ENCODE measurements at places on chromosomes 5 and 9.
A peak's percentile ranks its signal among the peaks of the same experiment; 100 is the strongest.

DNA sequence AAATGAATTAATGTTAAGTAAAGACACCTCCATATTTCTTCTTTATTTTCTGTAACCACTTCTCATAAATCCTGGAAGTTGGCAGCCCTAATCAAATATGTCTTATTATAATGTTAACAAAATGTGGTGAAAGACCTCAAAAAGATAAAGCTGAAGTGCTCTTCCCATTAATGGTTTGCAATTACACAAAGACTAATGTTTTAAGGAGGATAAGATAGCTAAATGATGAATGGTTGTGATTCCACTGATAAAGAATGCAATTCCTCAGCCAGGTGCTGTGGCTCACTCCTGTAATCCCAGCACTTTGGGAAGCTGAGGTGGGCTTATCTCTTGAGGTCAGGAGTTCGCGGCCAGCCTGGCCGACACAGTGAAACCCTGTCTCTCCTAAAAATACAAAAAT is 125.8 kb upstream of the SNX2 start:
- no peak for DNase-seq

GRCh38 chr9:15306757-15307522 is at the start of gene TTC39B:
Gene TTC39B (minus strand): TSS chr9:15307216. CDS start chr9:15307125, 91 bp downstream.
- peak; percentile 46 for DNase-seq

- no peak for DNase-seq
Measured at GRCh38 chr5:27479859-27480258, 441.5 kb upstream of the CDH9 start.

DNA sequence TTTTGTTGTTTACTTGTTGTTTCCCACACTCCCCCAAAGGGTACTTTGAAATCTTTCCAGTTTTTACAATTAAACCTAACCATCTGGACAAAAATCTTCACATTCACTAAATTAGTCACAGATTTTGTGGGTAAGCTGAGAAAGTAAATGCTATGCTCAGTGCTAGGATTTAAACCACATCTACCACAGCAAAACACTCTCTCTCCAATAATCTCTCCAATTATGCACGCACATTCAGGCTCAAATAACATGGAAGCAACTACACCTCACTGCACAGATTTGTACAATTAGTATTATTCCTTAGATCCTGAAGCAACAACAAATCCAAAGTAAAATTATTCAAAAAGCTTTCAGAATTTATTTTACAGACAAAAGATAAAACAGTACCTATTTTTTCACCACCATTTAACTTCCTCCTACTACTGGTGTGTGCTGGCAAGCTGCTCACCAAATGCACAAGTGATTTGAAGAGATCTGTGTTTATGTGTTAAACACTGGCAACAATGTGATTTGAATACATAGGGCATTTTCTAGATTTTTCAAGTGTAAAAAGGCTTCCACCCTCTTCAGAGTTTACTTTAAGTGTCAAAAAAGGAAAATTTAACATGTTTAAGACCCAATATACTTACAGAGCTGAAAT is 16.6 kb downstream of the ZNF608 start:
- DNase-seq: no peak

Measured in Kasumi-1 (cell line).